ENCODE measurements at places on chromosomes 5 and 9.

GRCh38 chr9:32863291-32863690 lies 80.0 kb downstream of the TMEM215 start:
- DNase-seq, result no peak

- no peak for DNase-seq
Observed at GRCh38 chr5:157050050-157050449, 8.9 kb downstream of the HAVCR1 start.

DNA sequence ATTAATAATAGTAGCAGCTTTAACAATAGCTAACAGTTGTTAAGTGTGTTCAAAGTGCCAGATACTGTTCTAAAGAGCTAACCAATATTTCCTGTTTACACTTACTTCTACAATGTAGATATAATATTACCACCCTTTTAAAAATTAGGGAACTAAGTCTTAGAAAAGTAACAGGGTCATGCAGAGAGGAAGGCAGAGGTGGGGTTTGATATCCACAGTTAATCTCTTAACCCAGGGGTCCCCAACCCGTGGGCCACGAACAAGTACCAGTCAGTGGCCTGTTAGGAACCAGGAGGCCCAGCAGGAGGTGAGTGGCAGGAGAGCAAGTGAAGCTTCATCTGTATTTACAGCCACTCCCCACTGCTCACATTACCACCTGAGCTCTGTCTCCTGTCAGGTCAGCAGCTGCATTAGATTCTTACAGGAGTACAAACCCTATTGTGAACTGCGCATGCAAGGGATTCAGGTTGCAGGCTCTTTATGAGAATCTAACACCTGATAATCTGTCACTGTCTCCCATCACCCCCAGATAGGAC lies 89.1 kb downstream of the ACTL7B start:
- DNase-seq, result no peak

- no peak for DNase-seq
Observed at GRCh38 chr5:31726952-31727351, 88.0 kb downstream of the PDZD2 start.

DNA sequence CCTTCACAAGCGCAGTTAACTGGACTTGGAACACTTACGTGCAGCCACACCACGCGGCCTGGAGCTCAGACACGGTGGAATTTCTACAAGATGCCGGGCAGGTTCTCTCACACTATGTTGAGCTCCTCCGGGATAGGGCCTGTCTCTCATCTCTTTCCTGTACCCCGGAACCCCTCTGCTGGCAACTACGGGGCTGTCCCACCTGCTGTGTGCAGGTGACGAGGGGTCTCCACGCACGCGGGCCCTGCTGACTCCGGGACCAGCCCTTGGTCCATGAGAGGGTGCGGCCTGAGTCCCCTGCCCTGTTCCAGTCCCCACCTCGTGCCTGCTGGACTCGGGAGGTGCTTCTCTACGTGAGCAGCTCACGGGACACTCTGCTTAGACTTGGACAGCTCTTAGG lies 40.1 kb downstream of the SLC6A3 start:
- DNase-seq, result no peak

DNA sequence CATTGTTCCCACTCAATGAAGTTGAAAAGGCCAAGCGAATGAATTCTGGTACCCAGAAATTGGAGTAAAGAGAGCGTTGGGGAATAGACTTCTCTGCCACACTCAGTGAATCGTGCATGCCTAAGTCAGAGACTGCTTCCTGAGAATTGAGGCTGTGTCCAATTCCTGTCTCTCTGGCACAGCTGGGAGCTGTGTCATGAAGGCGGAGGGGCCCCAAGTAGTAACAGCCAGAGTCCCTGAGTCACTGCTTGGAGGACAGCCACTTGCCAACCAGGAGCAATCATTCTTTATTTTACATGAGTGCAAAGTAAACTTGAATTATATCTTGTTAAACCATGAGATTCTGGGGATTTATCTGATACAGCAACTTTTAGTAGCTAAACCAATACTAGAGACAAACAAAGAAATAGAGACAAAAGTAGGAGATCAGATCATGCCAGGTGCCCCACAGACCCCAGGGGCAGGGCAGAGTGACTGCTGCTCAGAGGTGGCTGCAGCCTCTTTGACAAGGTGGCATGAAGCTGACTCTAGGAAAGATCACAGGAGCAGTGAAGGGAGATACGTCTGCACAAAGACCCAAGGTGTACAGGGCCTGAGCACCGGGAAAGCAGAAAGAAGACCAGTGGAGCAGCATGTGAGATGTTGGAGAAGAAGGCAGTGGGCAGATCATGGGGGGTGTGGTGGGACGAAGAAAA lies 246.0 kb downstream of the GADD45G start:
- no peak for DNase-seq

All from GF-D8 (cell line).